ENCODE measurements at places on chromosomes 5 and 9.

DNA sequence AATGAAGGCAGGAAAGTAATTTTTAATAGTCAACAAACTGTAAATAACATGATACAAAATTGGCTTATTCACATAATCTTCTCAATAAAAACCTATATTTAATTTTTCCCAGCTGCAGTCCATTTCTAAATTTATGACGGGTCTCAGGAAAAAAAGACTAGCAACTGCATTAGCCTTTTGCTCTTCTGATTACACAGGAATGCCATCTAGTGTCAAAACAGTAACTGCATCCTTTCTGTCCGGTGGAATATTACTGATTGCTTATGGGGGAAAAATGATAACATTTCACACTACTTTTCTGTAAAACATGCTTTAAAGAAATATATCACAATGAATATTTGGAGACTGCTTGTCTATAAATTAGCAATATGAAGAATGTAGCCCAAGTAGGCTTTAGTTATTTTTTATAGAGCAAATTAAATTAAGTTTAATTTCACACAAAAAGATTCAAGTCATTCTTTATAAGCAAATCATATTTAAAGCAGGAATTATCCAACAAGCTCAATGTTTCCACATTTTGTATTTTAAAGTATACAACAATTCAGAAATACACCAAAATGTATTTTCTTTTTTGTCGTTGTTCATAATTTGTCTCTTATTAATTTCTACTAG, 534.7 kb downstream of the CDH10 start:
- DNase-seq = no peak

GRCh38 chr9:108142504-108143201, 653.1 kb upstream of the KLF4 start:
- peak; percentile 56 for DNase-seq

DNA sequence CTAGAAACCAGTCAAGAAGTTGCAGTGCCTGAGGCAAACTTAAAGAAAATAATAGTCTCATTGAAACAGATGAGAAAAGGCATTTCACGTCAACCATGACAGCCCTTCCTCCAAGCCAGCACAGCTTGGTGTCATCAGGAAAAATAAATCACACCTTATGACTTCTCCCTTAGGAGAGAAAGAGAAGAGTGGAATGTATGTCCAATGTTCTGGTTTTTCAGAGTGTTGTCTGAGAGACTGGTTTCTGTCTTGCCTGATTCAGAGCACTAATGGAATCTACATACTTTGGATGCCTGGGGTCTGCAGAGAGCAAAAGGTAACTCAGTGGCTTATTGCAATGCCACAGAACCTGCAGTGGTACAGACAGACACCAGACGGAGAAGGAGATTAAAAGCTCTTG, 105.5 kb upstream of the PDE4D start:
- no peak for DNase-seq

GRCh38 chr9:126248680-126249079, 77.9 kb upstream of the MVB12B start:
- DNase-seq = no peak

- no peak for DNase-seq
These were observed 22.0 kb upstream of the PTBP3 start for GRCh38 chr9:112355427-112355897.

DNA sequence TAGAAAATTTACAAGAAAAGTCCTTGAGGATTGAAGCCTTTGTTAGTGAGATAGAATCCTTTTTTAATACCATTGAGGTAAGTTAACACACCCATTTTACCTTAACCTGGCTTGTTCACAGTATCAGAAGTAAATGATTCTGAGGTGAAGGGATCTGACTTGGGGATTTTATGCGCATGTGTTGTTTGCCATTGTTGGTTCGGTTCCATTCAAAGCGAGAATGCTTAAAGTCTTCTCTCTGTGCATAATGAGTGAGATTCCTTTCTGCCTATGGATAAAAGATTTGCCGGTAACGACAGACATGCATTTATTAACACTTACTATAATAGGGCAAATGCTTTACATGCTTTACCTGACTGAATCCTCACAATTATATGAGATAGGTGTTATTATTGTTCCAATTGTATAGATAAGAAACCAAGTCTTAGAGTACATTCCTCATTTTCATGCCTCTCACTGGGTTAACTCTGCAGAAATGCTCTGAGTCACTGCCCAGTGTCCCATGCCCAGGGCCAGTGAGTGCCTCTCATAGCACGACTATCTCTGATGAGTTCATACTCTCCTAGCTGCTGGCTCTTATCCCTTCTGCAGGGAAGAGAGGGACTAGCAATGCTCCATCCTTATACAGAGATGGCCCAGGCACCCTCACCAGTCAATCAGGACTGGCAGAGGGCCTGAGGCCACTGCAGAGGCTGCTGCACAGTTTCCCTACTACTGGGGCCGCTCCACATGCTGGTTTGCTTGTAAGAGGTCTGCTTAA, 54.4 kb downstream of the CMYA5 start:
- DNase-seq = no peak

DNA sequence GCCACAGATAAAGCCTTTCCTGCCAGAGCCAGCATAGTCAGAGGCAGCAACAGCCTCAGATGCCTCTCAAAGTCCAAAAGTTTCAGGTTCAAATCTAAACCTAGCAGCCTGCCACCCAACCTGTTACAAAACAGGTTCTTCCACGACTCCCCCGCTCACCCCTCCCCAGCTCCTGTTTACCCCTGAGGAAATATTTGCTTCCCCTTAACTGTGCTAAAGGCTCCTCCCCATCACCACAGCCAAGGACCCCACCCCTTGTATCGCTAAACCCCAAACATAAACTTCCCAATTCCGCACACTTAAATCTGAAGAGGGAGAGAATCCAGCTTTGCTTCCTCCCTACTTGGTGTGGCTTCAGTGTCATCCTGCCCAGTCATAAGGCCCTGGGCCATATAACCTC, 15.4 kb upstream of the VDAC1 start:
- no peak for DNase-seq

GRCh38 chr9:124626276-124626675, 119.1 kb upstream of the NR5A1 start:
- DNase-seq = no peak

- no peak for DNase-seq
These were observed 2.8 kb downstream of the CAMK2A start for GRCh38 chr5:150286820-150287219.

GRCh38 chr9:128992995-128993394, 35.1 kb downstream of the SH3GLB2 start:
- no peak for DNase-seq

GRCh38 chr9:107316795-107317661, 33.9 kb downstream of the RAD23B start:
- no peak for DNase-seq

- DNase-seq = no peak
These were observed 80.7 kb upstream of the TNFAIP8 start for GRCh38 chr5:119275146-119275545.
